ENCODE measurements at places on chromosomes 13 and 19.
A peak's percentile ranks its signal among the peaks of the same experiment; 100 is the strongest.

DNA sequence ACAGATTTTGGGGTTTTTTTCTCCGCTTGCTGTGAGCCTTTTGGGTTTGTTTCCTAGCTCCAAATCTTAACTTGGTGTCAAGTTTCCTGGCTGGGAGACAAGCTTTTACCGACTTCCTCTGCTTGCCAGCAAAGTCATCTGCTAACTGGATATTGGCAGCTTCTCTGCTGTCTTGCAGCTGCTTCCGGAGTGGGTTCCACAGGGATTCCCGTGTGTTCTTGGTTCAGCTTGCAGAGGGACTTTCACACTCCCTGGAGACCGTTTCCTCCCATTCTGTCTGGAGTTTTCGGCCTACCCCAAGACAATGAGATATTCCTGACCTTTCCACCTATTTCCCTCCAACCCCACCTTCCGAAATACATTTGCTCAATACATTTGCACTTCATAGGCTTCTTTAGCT lies 2.2 kb upstream of the COLGALT1 start:
- peak; percentile 100 for DNase-seq

GRCh38 chr13:21344662-21345176 lies 114.4 kb downstream of the ZDHHC20 start:
- peak; percentile 21 for DNase-seq

DNA sequence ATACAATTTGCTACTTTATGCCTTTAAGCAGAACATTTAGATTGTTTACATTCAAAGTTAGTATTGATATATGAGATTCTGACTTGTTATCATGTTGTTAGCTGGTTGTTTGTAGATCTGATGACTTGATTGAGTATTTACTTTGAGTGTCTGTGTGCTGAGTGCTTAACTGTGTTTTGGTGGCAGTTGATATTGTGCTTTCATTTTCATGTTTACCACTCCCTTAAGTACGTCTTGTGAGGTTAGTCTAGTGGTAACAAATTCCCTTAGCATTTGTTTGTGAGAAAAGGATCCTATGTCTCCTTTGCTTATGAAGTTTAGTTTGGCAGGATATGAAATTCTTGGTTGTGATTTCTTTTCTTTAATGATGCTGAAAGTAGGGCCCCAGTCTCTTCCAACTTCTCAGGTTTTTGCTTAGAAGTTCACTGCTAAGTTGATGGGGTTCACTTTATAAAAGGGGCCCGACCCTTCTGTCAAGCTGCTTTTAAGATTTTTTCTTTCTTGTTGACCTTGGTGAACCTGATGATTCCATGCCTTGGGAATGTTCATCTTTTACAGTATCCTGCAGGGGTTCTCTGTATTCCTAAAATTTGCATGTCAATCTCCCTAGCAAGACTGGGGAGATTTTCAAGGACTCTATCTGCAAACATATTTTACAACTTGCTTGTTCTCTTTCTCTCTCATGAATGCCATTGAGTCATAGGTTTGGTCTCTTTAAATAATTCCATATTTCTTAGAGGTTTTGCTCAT lies 1095.4 kb upstream of the PCDH20 start:
- DNase-seq = no peak

DNA sequence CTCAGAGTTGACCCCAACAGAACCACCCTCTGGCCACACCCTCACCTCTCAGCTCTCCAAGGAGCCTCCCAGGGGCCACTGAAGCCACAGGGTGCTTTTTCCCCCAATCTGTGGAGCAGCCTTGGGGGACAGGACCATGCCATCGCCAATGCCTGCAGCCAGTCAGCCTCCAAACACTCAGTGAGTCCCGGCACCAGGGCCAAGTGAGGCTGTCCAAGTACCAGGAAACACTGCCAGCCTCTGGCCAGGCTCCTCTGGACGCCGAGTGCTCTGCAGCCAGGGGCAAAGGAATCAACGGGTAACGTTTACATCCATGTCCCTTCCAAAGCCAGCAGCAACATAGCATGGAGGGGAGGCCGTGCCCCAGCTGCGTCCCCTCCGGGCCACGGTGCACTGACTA lies 9.5 kb upstream of the COMP start:
- DNase-seq = no peak

DNA sequence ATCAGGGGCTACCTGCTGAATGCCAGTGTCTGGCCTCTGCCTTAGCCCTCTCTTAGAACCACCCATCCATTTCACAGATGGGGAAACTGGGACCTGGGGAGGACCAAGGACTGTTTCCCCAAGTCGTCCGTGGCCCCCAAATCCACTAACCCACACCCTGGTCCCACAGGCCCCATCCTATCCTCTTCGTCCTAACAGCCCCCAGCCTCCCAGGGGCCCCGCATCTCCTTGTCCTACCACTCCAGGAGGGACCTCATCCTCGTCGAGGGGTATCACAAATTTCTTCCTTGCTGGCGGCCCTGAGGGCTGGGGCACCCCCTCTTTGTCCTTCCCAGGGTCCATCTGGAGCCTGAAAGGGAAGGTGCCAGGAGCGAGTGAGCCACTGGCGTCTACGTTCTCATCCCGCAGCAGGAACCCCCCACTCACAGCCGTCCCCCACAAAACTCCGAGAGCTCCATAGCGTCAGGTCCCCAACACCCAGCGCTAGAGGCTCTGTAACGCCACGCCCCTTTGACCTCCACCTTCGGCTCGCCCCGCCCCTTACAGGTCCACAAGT lies 606 bp downstream of the ERCC1 start:
- DNase-seq = no peak

GRCh38 chr19:10952809-10953208 lies 8.0 kb upstream of the SMARCA4 start:
- DNase-seq = no peak

- DNase-seq = peak; percentile 85
These were observed at the start of gene PVR for GRCh38 chr19:44643605-44644401. Gene PVR, plus strand, starts transcription at chr19:44643910. Its CDS starts 187 bp downstream, at chr19:44644097.

GRCh38 chr13:59208405-59209195 lies 955.1 kb downstream of the DIAPH3 start:
- DNase-seq = no peak

DNA sequence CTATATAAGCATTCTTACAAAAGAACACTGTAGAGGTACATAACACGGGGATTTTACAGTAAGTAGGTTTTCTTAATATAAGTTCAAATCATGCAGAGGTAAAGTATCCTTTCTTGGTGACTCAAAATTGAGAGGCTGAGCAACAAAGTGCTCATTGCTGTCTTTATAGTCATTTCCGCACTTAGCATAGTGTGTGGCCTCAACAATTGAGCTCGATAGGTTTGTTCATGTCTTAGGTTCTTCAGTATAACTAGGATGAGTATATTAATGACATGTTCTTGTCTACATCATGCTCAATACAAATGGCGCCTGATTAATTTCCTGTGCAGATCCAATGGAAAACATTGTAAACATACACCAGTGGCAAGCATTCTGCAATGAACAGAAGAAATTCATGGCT lies 1.4 kb downstream of the WDFY2 start:
- peak; percentile 44 for DNase-seq

DNA sequence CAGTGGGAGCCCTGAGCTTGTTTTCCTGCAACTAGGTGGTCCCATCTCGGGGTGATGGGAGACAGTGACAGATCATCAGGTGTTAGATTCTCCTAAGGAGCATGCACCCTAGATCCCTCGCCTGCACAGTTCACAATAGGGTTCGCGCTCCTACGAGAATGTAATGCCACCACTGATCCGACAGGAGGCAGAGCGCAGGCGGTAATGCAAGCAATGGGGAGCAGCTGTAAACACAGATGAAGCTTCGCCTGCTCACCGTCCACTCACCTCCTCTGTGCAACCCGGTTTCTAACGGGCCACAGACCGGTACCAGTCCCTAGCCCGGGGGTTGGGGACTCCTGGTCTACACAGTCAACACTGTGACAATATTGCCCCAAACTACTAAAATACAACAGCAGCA lies 38.8 kb downstream of the CARD8 start:
- no peak for DNase-seq

- DNase-seq = peak; percentile 13
These were observed 16.9 kb upstream of the GPR18 start for GRCh38 chr13:99275093-99275469.

DNA sequence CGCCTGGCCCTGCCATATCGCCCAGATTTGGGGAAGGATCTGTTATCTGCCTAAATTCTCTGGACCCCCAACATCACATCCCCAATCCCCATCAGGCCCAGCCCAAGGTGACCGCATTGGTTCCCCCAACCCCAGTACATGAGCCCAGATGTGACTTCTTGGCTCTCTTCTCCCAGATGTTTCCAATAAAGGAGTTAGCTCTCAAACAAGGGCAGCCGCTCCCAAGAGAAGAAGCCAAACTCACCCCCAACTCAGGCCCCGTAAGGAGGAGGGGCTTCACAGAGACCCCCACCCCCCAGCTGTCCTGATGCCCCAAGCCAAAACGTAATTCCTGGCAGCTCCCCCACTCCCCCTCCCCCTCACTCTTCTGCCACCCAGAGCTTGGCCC lies 6.9 kb downstream of the FBN3 start:
- no peak for DNase-seq

- peak; percentile 36 for DNase-seq
These were observed 2.3 kb downstream of the UPF1 start for GRCh38 chr19:18833849-18834643.

GRCh38 chr19:6533746-6534418 lies 3.1 kb downstream of the TNFSF9 start:
- no peak for DNase-seq

DNA sequence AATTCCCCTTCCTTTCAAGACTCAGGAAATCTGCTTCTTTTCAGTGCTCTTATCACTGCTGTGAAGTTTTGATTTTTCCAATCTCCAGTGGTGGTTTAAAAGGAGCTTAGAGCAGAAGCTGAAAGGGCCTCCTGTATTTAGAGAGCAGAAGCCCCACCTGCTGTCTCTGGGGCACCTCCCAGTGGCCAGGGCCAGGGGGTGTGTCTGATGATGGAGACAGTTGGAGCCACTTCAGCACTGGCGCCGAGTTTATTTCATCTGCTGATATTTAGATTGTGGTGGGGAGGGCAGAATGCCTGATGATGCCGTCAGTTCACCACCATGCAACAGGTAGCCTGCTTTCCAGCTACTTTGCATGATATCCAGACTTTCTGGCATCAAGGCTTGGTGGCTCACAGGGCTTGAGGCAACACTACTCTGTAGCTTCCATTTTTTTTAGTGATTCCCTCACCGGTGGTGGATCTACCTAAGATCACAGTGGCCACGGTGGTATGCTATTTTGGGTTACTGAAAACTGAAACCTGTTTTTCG lies 371.9 kb downstream of the KCNRG start:
- peak; percentile 15 for DNase-seq

GRCh38 chr19:5916181-5916708 lies 2.2 kb downstream of the CAPS start:
- DNase-seq = no peak

DNA sequence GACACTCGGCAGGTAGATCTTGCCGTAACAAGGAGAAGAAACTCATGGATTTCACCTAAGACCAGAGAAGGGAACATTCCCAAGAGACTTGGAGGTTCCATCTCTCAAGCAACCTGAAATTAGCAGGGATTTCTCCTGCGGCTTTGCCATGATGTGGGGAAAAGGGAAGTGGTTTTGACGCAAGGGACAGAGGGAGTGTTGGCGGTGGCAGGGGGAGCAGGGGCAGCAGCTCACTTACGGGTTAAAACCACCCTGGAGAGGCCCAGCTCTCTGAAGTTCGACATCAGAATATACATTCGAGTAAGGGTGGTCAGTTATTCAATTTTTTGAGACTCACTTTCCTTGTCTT lies 76.1 kb upstream of the POMP start:
- DNase-seq = no peak

DNA sequence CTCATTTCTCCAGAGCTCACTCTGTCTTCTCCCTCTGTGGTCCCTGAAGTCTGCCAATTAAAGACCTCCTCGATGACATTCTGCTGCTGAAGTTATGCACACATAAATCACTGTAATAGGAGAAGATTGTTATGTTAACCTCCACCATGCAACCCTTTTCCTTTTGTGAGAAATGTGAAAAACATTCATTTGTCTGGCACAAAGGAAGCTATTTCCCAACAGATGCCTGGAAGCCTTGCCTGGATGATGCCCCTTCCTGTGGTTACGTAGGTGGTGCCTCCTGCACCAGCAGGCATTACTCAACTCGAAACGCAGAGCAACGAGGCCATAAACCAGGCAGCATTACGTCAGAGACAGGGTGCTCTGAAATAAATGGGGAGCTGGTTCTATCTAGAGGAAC lies 327.4 kb upstream of the ZNF507 start:
- no peak for DNase-seq

GRCh38 chr19:19169236-19170052 lies 619 bp downstream of the MEF2B start:
- no peak for DNase-seq

- peak; percentile 34 for DNase-seq
These were observed 47.3 kb downstream of the COL4A1 start for GRCh38 chr13:110259651-110260050.

DNA sequence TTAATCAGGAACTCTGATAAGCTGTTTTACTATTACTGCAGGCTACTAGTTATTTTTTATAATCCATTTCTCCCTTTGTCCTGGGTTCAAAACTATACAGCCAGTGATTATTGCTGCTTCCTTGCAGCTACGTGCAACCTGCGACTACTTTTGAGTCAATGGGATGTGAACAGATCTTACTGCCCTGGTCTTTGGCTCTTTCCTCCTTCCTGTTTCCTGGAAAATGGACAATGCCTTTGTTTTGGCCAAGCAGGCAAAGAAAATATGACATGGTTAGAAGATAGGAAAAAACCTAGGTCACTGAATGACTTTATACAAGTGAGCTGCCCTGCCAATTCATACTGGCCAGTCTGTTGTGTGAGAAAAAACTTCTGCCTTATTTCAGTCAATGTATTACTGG lies 201.2 kb upstream of the KLF12 start:
- DNase-seq = no peak

- no peak for DNase-seq
These were observed 13.6 kb upstream of the KPNA3 start for GRCh38 chr13:49806126-49806536.

- no peak for DNase-seq
These were observed 19.4 kb downstream of the BRCA2 start for GRCh38 chr13:32334671-32335070.

GRCh38 chr13:27077451-27077850 lies 94.2 kb downstream of the USP12 start:
- DNase-seq = no peak

DNA sequence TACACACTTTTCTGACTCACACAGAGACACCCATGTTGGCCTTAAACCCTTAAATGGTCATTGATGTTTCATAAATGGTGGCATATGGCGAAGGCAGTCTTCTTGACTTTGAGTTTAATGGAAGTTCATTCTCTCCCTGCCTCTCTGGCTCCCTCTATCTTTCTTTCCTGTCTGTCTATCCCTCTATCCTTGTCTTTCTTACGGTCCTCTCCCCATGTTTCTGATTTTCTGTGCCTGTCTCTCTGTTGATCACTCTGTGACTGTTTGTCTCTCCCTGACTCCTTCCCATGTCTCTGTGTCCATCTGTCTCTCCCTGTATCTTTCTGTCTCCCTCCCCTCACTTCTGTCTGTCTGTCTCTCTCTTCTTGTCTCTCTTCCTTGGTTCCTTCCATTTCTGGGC lies 43.2 kb upstream of the SHKBP1 start:
- no peak for DNase-seq

GRCh38 chr13:95050800-95051615 lies 250.2 kb downstream of the ABCC4 start:
- DNase-seq = no peak

DNA sequence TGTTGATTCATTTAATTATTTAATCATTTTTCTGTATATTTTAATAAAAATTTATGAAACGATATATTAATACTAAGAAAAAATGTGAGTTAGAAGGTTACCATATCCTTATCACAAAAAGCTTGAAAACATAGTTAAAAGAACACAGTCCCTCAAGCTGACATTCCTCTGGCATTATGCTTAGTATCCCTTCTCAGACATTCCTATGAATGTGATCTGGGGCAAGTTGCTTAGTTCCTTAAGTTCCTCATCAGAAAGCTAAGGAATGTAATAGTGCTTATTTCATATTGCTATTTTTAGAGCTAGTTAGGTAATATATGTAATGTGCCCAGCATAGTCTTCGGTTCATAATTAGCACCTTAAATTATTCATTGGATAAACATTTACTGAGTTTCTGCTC lies 122.8 kb downstream of the MTUS2 start:
- no peak for DNase-seq
